ENCODE measurements at places on chromosomes 7 and 10.
A peak's percentile ranks its signal among the peaks of the same experiment; 100 is the strongest.

- peak; percentile 46 for DNase-seq
- no peaks in the 10 kb centered on the region for H3K27me3 ChIP-seq
- no peaks in the 10 kb centered on the region for H3K36me3 ChIP-seq
Observed at GRCh38 chr7:140653319-140654108, 12.9 kb upstream of the DENND2A start.

DNA sequence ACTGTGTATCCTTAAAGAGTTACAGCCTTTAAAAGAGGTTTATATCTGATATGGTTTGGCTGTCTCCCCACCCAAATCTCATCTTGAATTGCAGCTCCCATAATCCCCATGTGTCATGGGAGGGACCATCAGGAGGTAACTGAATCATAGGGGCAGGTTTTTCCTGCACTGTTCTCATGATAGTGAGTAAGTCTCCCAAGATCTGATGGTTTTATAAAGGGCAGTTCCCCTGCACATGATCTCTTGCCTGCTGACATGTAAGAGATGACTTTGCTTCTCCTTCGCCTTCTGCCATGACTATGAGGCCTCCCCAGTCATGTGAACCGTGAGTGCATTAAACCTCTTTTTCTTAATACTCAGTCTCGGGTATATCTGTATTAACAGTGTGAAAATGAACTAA, 9.7 kb downstream of the RTKN2 start:
- DNase-seq: no peak
- H3K4me3 ChIP-seq: no peak overlapping the region
- no peaks in the 10 kb centered on the region for H3K27me3 ChIP-seq
- no peaks in the 10 kb centered on the region for H3K4me1 ChIP-seq
- H3K27ac ChIP-seq: no peak overlapping the region
- no peaks in the 10 kb centered on the region for H3K36me3 ChIP-seq

- no peak for DNase-seq
- H3K27me3 ChIP-seq: no peaks in the 10 kb centered on the region
- H3K36me3 ChIP-seq: no peaks in the 10 kb centered on the region
- no peak overlapping the region for H3K4me3 ChIP-seq
- no peaks in the 10 kb centered on the region for H3K4me1 ChIP-seq
Observed at GRCh38 chr7:33705333-33705833, 200.0 kb upstream of the BMPER start.

DNA sequence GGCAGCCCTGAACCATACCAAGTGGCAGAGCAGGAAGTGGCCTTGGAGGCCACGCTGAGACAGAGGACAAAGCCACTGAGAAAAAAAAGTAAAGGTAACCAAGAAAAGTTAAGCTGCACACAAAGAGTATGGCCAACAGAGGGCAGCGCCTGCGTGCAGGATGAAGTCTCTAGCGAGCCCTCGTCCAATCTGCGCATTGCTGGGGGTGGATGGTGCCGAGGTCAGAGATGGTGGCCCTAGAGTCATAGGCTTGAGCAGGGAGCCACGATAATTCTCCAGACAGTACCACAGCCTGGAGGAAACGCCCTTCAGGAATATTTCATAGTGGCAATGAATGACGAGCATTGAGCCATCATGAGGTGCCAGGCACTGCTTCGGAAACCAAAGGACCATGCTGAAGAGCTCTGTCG, 9.7 kb downstream of the ATP6V0E2 start:
- H3K27me3 ChIP-seq: no peaks in the 10 kb centered on the region
- peak; percentile 68 for DNase-seq
- no peaks in the 10 kb centered on the region for H3K4me1 ChIP-seq
- peaks cover 15% of the 10 kb centered on the region for H3K36me3 ChIP-seq
- no peak overlapping the region for H3K4me3 ChIP-seq
- peak overlapping the region; percentile 33 for H3K27ac ChIP-seq

GRCh38 chr7:97272237-97272975, 154.9 kb downstream of the SDHAF3 start:
- H3K4me3 ChIP-seq: no peak overlapping the region
- no peak overlapping the region for H3K27ac ChIP-seq

DNA sequence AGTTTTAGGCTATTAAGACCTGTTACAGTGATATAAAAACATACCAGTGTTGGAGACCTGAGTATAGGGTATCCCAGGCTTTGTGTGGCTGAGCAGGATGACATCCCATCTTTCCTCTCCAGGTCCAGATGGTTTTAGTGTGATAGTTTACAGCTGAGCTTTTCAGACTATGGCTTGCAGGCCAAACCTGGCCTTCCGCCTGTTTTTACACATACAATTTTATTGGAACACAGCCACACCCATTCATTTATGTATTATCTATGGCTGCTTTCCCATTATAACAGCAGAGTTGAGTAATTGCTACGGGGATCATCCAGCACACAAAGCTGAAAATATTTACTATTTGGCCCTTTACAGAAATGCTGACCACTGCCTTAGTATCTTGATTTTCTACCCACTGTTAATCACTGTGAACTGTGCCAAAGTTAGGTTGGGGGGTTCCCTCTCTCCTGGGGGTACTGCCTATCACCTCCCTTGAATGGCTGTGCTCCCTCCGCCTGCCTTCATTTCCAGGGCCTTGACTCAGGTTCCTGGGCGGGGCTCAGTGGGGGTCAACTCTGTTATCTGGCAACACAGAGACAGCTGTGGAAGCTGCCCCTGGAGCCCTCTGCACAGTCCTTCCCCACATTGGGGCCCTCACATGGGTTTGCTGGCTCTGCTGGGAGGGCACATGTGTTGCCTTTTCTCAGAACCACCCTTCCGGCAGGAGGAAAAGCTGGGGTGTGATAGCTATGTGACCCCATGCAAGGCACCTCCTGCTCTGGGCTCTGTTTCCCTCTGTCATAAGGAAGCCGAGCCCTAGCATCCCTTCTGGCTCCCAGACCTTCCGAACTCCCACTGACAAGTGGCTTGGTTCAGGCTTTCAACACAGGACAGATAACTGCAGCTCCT, 40.3 kb upstream of the SH2D4B start:
- DNase-seq: no peak
- H3K27ac ChIP-seq: no peak overlapping the region
- H3K4me3 ChIP-seq: no peak overlapping the region
- peaks cover 24% of the 10 kb centered on the region for H3K4me1 ChIP-seq
- H3K27me3 ChIP-seq: no peaks in the 10 kb centered on the region

DNA sequence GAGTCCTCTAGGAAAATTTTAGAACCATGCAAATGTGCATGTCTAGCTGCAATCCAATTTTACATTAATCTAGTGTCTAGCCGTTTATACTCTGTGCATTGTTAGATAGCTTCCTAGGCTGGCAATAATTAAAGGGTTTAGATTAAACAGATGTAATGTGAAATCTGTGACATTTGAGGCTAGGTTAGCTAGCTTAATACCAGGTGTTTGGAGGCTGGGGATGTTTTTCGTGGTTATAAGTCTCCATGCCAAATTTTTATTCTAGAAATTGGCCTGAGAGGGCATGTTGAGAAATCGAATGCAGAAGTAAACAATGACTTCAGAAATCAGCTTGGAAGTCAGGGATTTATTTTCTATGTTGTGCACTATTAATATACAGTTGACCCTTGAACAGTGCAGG, 94.2 kb downstream of the ST7 start:
- H3K27me3 ChIP-seq: peaks cover 27% of the 10 kb centered on the region
- no peaks in the 10 kb centered on the region for H3K36me3 ChIP-seq
- no peak overlapping the region for H3K4me3 ChIP-seq
- no peak overlapping the region for H3K27ac ChIP-seq

DNA sequence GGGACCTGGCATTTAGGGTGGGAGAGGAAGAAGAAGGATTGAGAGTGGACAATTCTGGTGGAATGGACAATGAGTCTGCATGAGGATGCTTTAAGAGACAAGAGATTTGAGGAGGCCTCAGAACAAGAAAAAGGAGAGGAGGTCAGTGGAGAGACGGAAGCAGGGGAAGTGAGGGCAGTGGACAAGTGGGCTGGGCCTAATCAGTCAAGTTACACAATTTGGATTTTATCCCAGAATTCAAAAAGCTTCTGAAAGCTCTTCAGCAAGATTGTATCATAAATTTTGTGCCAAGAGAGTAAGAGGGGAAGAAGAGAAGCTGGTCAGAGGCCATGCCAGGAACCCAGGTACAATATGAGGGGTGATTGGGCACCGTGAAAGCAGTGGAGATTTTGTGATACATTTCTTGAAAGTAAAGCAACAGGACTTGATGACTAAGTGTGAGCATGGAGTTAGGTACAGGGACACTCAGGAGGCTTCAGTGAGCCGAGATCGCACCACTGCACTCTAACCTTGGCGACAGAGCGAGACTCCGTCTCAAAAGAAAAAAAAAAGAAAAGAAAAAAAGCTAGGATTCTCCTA, 19.3 kb upstream of the TSPAN13 start:
- H3K4me3 ChIP-seq: no peak overlapping the region
- H3K27me3 ChIP-seq: no peaks in the 10 kb centered on the region

GRCh38 chr7:130151591-130152492, 53.4 kb downstream of the TMEM209 start:
- no peaks in the 10 kb centered on the region for H3K36me3 ChIP-seq
- peak; percentile 54 for DNase-seq
- no peaks in the 10 kb centered on the region for H3K4me1 ChIP-seq
- H3K27ac ChIP-seq: no peak overlapping the region
- H3K4me3 ChIP-seq: no peak overlapping the region
- no peaks in the 10 kb centered on the region for H3K27me3 ChIP-seq

GRCh38 chr10:48495282-48496045, 109.4 kb downstream of the ARHGAP22 start:
- no peak for DNase-seq
- no peak overlapping the region for H3K4me3 ChIP-seq
- H3K4me1 ChIP-seq: peaks cover 5% of the 10 kb centered on the region
- H3K36me3 ChIP-seq: no peaks in the 10 kb centered on the region

DNA sequence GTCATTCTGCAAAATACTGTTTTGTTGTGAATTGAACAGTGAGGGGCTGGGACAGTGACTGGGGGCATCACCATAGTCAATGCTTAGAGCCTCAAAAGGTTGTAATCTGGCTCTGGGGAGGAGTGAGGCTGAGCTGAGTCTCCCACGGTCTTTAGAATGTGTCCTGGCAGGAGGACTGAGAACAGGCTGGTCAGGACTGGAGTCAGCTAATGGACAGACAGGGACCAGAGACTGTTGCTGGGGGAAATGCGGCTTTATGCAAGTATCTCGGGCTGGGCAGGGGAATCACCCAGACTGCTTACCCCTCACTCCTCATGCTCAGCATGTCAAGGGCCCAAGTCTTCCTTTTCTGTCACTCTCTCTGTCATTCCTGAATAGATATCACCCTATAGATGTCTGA, 346.5 kb downstream of the TYW1 start:
- DNase-seq: no peak
- H3K36me3 ChIP-seq: peaks cover 11% of the 10 kb centered on the region
- H3K27me3 ChIP-seq: no peaks in the 10 kb centered on the region
- no peak overlapping the region for H3K27ac ChIP-seq

- H3K36me3 ChIP-seq: peaks cover 89% of the 10 kb centered on the region
- no peak overlapping the region for H3K27ac ChIP-seq
- H3K4me1 ChIP-seq: no peaks in the 10 kb centered on the region
- no peaks in the 10 kb centered on the region for H3K27me3 ChIP-seq
- no peak for DNase-seq
Observed at GRCh38 chr7:157602581-157602980, 265.8 kb downstream of the DNAJB6 start.

DNA sequence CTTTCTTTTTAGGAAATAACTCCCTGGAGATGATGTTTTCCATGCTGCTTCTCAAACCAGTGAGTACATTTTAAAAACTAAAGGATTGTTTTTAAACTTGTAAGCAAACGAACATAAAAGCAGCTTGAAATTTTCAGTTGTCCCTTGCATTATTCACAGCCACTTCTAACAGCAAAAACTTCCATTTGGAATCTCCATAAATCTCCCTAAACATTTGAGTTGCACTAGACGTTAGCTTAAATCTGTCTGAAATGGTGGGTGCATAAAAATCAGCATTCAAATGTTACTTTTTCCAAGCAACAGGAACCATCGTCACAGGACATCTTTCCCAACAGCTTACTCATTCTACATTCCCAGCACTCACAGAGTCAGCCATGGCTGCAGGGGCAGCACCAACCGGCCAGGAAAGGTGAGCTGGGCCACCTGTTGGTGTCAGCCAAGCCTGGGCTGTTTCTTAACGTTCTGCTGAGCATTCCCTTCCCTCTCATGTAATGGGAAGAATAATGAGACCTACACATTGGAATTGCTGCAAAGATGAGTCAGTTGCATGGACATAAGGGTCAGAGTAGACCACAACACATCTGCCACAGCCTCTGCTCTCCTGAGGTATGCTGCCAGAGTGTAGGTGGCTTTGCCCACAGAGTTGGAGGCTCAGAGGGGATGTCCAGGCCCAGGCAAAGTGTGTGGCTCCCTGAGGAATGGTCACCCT, 163.2 kb downstream of the TNS3 start:
- no peak overlapping the region for H3K27ac ChIP-seq
- no peak overlapping the region for H3K4me3 ChIP-seq
- no peak for DNase-seq

DNA sequence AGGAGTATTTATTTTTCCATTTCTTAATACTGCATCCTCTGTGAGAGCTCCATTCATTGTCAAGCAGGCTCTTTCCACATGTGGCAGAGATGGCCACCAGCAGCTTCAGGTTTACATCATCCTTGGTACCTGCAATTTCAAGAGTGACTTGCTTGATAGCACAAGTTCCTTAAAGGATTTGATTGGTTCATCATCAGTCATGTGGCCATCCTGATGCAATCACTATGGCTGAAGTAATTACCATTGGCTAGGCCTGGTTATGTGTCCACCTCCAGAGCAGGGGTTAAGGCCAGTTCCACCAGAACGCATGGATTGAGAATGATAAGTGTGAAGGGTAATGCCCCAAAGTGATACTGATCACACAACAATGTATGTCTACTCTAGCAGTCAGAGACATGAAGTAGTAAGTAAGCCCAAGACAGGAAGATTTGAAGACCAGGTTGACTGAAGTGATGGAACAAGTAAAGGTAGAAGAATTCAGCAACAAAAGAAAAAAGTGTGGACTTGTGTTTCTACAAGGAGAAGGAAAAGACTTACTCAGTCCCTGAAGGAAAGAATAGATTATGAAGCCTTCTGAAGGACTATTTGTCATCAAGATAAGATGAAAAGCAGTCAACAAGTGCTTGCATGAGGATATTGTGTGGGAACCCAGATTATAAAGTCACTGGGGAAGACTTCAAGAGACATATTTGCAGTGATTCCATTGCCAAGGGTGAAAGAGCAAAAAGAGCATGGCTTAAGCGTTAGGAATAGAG, 26.4 kb upstream of the PRKAR2B start:
- H3K36me3 ChIP-seq: no peaks in the 10 kb centered on the region
- no peak overlapping the region for H3K4me3 ChIP-seq
- H3K27me3 ChIP-seq: peaks cover 6% of the 10 kb centered on the region
- no peak overlapping the region for H3K27ac ChIP-seq

GRCh38 chr10:23367896-23368595, 23.4 kb upstream of the C10orf67 start:
- H3K4me1 ChIP-seq: peaks cover 35% of the 10 kb centered on the region
- no peaks in the 10 kb centered on the region for H3K36me3 ChIP-seq
- no peaks in the 10 kb centered on the region for H3K27me3 ChIP-seq
- peak; percentile 18 for DNase-seq

- no peaks in the 10 kb centered on the region for H3K36me3 ChIP-seq
- H3K4me1 ChIP-seq: no peaks in the 10 kb centered on the region
- H3K27me3 ChIP-seq: no peaks in the 10 kb centered on the region
- H3K4me3 ChIP-seq: no peak overlapping the region
- H3K27ac ChIP-seq: no peak overlapping the region
Observed at GRCh38 chr7:77467408-77467807, 51.3 kb upstream of the GSAP start.

GRCh38 chr7:91512958-91513357, 248.7 kb downstream of the FZD1 start:
- no peaks in the 10 kb centered on the region for H3K36me3 ChIP-seq
- H3K4me1 ChIP-seq: no peaks in the 10 kb centered on the region
- no peak overlapping the region for H3K4me3 ChIP-seq
- no peaks in the 10 kb centered on the region for H3K27me3 ChIP-seq
- DNase-seq: no peak

Measured in DND-41 (cell line).